ENCODE measurements at places on chromosomes 12 and 14. TPM values are rescaled to one million over a fixed set of nuclear protein-coding genes. Genes with fewer than 3 reads are reported as not detected.
A peak's percentile ranks its signal among the peaks of the same experiment; 100 is the strongest.

GRCh38 chr14:31212893-31213292 is 5.3 kb upstream of the HECTD1 start:
- H3K4me3 ChIP-seq = no peak overlapping the region
- H3K27me3 ChIP-seq = peaks cover 9% of the 10 kb centered on the region
- DNase-seq = no peak
- no peaks in the 10 kb centered on the region for H3K36me3 ChIP-seq
- H3K4me1 ChIP-seq = peaks cover 12% of the 10 kb centered on the region

DNA sequence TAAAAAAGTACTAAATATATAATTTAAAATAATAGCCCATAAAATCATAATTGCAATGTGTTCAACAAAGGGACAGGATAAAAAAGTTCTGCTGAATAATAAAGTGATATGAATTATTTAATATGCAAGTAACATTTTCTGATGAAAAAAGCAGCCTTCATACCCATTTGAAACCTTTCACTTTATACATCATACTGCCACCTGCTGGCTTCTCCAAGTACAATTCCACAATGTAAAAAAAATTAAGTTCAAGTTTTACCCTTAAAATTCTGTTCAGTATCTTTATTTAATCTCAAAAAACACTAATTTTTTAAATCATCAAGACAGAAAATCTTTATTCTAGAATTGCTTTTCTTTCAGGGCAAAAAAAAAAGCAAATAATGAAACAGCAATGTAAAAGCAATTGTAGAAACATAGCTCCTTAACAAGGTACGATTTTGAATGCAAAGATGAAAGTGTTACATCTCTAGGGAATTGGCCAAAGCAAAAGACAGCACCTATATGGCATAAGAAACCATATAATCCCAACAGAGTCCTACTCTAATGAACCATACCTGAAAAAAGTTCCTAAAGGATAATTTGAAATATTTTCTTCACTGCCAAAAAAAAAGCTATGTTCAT is 15.0 kb downstream of the MDM1 start:
- no peaks in the 10 kb centered on the region for H3K36me3 ChIP-seq
- no peak overlapping the region for H3K4me3 ChIP-seq
- H3K4me1 ChIP-seq = no peaks in the 10 kb centered on the region
- DNase-seq = peak; percentile 39

- no peak for DNase-seq
- no peaks in the 10 kb centered on the region for H3K36me3 ChIP-seq
- H3K27ac ChIP-seq = no peak overlapping the region
- H3K4me3 ChIP-seq = no peak overlapping the region
- no peaks in the 10 kb centered on the region for H3K27me3 ChIP-seq
Observed at GRCh38 chr12:80556566-80556965, 112.5 kb downstream of the PTPRQ start.

The KRT77 gene
- not detected for total RNA-seq

The ADAM20 gene
- 1.2 TPM for total RNA-seq
